ENCODE measurements at places on chromosomes 1 and 21.

GRCh38 chr1:118786454-118787155 lies 201.5 kb downstream of the TBX15 start:
- no peak for DNase-seq

GRCh38 chr21:23578027-23578426 lies 2029.3 kb downstream of the MRPL39 start:
- DNase-seq, result no peak

DNA sequence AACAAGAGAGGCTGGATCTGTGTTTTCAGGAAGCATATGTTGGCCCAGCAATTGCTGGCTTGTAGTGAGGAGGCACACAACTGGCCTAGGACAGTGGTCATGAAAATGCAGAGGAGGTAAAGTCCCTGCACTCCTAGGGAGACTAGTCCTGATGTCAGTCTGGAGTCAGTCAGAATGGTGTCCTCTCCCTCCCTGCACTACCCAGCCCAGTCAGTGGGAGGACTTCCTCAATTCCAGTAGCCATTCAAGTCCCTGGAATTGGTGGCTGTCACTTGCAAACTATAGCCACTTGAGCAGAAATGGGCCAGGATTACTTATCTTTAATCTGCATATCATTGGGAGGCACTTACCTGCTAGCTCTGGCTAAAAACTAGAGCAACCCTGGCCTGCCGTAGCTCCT lies 18.6 kb downstream of the NDUFS5 start:
- DNase-seq, result no peak

- DNase-seq, result no peak
These were observed 103.0 kb downstream of the NOS1AP start for GRCh38 chr1:162172311-162173102.

DNA sequence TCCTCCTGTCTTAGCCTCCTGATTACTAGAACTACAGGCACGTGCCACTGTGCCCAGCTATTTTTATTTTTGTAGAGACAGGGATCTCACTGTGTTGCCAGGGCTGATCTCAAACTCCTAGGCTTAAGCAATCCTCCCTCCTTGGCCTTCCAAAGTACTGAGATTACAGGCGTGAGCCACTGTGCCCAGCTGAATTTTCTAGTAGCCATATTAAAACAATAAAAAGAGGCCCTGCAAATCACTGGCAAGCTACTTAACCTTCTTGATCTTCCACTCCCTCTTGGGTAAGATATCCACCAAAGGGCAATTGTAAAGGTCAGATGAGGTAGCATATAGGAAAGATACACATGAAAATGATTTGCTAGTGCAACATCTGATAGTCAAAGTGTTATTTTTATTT lies 65.6 kb upstream of the SRSF10 start:
- no peak for DNase-seq

DNA sequence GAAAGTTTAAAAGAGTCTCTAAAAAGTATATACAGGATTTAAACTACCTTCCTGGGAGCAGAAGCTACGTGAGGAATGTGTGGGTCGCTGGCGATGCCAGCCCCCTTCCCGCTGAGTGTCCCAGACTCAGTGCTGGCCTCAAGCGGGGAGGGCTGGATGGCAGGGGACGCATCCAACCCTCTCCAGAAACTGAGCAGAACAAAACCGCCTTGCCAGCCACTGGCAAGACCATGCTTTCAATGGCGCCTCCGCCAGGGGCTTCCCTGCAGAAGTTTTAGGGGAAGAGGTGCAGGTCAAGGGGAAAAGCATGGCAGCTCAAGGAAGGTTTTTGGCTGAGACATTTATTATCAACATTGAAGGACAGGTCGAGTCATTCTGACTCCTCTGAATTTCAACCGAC lies 26.1 kb downstream of the NADK start:
- DNase-seq, result no peak

DNA sequence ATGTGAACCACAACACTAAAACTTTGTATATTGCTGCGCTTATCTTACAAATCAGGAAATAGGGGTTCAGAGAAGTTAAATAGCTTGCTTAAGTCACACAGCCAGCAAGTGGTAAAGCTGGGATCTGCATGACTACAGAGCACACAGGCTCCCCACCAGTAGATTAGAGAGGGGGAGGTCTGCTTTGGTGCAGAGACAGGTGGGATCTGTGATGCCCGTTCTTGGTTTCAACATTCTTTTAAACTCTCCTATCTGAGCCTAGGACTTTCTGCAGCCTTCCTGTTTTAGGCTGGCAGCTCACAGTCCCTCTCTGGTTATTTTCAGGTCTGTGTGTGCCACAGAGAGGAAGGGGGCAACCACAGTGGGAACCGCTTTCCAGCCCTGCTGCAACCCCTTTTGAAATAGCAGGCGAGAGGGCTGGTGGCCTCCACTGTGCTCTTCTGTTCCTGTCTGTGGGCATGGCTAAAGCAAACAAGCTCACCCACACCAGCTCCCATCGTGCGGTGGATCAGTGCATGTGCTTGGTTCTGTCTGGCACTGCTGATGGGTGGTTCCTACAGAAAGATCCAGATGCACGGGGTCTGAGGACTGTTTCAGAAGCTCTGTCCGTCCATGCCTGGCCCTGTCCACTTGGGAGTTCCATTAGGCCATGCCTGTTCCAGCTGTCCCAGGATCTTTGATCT lies 1.7 kb upstream of the IL6R start:
- no peak for DNase-seq

GRCh38 chr1:211492511-211493132 lies 660 bp upstream of the RD3 start:
- no peak for DNase-seq

DNA sequence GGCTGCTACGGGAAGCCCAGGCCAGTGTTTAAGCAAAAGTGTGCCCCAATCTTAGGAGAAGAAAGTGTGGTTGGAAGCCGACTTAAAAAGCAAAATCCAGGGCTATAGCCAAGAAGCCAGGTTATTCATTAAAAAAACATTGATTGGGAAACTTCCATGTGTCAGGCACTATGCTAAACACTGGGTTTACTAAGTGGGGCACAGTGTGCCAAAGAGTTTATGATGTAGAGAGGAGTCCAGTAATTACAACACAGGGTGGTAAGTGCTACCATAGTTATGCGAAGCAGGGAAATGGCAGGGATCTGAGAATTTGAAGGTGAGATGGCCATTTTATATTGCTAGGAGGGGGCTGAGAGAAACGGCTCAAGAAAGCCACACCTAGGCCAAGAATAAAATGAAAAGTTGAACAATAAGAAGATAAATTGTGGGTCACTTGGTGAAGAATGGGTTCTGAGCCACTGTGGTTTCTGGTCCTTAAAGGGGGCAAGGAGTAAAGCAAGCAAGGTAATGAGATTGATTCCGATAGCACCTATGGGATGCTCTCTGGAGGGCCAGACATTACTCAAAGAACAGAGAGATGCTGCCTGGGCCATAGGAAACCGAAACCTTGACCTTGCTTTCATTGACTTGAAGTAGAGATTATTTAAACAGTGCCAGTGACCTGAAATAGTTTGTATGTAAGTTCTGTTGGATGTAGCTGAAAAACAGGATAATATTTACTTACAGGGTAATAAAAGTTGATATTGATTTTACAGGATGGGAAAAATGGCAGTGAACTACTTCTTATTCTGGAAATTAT lies 177.8 kb downstream of the GIPC2 start:
- DNase-seq, result no peak

GRCh38 chr1:236508593-236509027 lies 15.2 kb upstream of the LGALS8 start:
- DNase-seq, result no peak

DNA sequence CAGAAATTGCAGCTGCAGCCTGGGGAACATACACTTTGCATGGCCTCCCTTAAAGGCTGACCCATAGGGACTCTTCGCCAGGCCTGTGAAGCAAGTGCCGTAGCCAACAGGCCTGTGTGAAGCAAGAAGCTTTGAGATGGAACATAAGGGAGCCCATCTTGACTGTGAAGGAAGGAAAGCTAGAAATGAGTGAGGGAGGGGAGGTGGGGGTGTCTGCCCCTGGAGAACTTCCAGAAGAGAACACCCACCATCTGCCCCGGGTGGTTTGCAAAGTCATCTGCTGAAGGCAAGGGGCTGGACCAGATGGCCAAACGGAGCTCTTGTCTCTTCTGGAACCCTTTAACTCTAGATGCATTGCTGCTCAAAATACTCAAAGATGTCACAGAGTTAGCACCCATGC lies 103.3 kb upstream of the GRIK3 start:
- no peak for DNase-seq

DNA sequence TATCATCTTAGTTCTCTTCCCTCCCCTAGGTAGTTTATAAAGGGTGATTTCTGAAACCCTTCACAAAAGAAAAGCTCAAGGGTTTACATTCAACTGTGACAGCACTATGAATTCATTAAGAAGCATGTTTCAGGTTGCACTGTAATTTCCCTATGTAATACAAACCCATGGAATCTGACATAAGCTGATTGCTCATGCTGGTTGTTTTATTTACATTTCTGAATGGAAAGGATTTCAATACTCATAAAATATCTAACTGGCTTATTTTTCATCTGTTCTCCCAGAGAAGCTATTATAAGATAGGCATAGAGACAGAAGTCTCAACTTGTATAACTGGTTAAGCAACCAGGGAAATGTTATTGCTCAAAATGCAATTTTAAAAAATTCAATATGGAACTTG lies 20.5 kb downstream of the WNT2B start:
- no peak for DNase-seq

GRCh38 chr1:9689971-9690381 lies 38.4 kb downstream of the PIK3CD start:
- no peak for DNase-seq

- no peak for DNase-seq
These were observed 13.6 kb downstream of the PCNX2 start for GRCh38 chr1:233281711-233282581.

DNA sequence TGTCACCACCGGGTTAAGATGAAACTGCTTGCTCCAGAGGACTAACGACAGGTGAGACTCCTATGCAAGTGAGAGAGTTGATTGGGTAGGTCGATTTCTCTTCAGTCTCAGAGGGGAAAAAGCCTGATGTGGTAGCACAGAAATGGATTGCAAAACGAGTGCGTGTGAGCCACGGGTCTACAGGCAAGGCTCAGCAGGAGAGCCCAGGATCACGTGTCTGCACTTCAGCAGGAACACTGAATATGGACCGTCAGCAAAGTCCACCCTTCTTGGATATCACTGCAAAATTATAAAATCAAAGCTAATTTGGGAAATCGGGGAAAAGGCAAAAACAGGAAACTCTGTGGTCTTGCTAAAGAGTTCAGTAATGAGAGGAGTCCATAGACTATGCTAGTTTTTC lies 107.7 kb upstream of the ZNF648 start:
- DNase-seq, result no peak

DNA sequence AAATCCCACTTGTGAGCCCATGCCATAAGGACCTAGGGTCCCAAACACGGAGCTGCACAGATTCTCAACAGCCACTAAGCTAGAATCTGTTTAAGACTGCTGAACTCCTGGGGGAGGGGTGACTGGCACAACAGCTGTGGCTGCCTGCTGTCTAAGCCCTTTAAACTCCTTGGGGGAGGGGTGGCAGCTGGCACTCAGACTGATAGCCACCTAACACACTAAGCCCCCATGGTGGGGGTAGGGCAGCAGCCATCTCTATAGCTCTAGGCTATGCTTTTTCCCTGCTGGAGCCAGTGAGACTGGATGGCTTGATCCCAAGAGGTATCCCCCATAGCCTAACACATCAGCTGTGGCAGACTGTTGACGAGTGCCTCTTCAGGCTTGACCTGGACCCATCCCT lies 73.3 kb upstream of the FMO3 start:
- DNase-seq, result no peak

GRCh38 chr1:55555956-55556725 lies 341.0 kb upstream of the USP24 start:
- no peak for DNase-seq

GRCh38 chr1:180231506-180231921 lies 1.4 kb downstream of the LHX4 start:
- DNase-seq, result no peak

DNA sequence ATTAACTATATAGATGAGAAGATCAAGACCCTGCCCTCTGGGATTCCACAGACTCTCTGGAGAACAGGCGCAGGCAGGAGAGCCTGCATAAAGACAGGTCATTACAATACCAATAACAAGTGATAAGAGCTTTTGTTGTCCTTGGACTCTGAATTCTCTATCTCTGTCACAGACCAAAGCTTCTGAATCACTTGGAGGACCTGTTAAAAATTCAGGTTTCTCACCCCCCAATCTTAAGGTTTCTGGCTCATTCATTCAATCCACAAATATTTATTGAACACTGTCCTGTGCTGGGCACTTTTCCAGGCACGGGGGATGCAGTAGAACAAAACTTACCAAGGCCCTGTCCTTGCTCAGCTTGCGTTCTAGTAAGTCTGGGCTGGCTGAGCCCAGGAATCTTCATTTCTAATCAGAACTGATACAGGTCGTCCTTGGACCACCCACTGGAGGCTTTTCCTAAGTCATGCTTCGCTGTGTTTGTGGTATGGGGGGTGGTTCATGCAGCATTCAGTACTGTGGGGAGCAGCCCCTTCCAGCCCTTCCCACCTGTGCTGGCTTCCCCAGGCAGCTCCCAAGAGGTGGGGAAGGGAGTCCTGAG lies 1.4 kb downstream of the EFNA4 start:
- no peak for DNase-seq

DNA sequence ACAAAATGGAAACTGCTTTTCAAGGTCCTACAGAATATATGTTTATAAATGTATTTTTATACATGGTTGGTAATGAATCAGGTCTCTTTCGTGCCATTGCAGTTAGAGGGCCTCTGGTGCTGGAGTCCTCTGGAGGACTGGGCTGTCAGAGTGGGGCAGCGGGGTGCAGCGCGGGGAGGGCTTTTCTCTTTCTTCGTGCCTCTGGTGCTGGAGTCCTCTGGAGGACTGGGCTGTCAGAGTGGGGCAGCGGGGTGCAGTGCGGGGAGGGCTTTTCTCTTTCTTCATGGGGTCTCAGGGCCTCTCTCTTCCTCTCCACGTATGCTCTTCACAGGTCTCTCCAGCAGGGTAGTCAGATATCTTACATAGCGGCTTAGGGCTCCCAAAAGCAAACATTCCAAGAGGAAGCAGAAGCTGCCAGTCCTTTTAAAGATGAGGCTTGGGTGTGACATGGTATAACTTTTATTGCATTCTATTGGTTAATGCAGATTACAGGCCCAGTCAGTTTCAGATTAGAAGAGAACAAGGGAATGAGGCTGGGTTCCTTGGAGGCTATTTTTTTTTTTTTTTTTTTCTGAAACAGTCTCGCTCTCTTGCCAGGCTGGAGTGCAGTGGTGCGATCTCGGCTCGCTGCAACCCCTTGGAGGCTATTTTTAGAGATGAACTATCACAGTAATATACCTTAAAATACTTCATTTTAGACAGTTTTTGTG lies 13.1 kb downstream of the SDCCAG8 start:
- no peak for DNase-seq

- no peak for DNase-seq
These were observed 5.6 kb upstream of the AHCYL1 start for GRCh38 chr1:109978761-109979488.

DNA sequence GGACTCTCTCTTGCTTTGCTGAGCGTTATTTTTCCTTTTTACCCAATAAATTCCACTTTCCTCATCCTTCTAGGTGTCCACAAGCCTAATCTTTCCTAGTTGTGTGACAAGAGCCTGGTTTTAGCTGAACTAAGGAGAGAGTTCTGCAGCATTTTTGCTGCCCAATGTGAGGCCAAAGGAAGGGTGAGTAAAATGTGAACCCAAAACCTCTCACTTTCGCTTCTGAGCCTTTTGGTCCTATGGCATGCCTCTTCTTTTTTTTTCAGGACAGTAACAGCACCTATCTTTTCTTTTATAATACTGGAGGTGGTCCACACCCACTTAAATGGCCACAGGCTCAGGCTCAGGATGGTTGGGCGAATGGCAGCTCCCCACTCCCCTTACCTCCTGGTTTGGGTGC lies 111.1 kb downstream of the COP1 start:
- no peak for DNase-seq
